ENCODE measurements at places on chromosomes 12 and 14.

DNA sequence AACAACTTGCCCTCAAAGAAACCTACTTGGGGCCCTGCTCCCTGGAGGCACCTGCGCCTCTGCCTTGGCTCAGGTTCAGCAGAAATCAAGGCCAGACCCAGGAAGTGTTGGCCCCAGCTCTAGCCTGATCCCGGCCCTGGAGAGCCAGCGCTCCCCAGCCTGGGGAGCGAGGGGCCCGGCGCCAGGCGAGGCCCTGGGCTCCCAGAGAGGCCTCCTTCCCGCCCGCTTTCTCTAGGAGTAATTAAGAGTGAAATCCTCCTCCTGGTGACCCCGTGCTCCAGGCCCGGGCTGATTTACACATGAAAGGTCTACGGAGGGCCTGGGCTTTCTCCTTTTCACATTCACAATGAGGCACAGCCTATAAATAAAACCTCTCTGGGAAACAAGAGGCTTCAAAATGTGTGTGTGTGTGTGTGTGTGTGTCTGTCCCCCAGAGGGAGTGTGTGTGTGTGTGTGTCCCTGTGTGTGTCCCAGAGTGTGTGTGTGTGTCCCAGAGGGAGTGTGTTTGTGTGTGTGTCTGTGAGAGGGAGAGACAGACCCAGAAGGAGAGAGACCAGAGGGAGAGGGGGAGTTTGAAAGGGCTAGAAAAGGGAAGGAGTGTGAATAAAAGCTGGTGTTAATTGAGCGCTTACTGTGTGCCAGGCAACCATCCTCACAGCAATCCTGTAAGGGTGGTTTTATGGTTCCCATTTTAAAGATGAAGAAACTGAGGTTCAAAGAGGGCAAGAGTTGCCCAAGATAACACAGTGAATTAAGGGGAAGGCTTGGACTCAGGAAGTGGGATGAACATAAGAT, 23.8 kb upstream of the COX6A1 start:
- no peak for DNase-seq

DNA sequence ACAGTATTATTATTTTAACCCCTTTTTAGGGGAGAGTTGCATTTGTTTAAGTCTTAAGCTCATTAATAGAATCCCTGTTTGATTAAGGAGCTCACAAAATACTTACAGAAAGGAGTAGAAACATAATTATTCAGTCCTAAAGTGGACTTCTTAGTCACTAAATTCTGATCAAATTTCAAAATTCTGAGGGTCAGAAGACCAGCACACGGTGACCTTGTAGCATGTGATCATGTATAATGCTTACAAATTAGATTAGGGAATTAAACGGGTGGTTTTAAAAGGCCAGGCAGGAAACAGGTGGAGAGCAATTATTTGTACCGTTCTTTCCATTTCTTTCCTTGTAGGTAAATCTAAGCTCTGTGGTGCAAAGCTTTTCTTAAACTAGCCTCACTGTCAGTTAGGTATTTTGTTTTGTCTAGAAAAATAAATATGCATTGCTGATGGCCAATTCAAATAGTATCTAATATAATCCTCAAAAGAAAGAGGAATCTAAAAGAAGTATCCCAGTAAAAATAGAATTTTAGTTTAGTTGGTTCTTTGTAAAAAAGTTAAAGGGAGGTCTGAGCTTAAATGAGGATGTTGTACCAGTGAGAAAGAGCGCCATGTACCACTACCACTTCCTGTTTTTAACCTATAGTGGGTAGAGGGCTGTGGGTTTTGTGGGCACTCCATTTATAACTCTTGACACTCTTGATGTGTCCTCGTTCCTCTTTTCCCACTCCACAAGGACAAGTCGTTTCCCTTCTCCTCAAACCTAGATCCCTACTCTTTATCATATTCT, 51.1 kb downstream of the SLC38A1 start:
- no peak for DNase-seq

- DNase-seq: no peak
Observed at GRCh38 chr14:76834241-76834661, 8.0 kb downstream of the LRRC74A start.

GRCh38 chr14:73743431-73743931, 29.3 kb upstream of the PNMA1 start:
- no peak for DNase-seq

GRCh38 chr12:28795311-28795710, 353.8 kb upstream of the FAR2 start:
- no peak for DNase-seq

DNA sequence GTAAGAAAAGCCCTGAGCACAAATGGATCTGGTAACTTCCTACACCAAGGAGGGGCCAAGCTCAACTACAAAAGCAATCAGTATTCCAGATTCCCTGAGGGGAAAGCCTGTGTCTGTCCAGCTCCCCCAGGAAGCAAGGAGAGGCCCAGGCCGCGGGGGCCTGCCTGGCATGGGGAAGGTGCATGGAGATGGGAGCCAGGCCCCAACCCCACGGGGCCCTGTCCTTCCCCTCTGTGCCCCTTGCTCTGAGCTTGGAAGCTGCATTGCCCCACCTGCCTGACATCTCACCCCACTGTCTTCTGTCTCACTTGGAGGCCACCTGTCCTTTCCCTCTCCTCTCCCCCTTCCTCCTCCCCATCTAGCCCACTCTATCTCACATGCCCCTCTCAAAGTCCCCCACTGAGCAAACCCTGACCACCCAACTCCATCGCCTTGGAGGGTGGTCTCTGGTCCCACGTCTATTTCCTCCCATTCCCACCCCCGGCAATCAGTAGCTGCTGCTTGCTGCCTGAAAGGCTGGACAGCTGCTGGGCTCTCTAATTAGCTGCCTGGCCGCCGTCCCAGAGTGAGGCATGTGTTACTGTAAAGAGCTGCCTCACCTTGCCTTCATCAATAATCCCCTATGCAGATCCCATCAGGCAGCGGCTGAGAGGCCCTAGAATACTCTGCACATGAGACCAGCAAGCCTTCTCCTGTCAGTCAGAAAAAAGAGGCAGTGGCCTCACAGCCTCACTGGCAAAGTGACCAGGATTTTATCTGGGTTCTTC, 3.4 kb upstream of the TMEM229B start:
- peak; percentile 94 for DNase-seq

DNA sequence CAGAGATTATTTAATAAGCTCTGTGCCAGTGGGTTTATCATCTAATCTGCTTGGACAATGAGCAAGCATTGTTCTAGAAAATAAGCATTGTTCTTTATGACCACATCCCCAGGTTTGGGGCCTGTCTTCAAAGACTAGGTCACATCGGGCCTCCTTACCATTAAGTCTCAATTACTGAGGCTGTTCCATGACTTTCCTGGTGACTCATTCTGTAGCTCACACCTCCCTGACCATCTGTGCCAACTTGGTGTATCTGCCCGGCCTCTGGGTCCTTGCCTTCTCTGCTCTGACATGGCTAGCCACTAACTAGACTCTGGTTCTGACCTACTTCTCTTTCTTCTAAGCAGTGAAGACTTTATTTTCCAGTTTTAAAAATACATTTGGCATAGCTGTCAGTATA, 44.4 kb upstream of the PLEKHA5 start:
- DNase-seq: no peak

DNA sequence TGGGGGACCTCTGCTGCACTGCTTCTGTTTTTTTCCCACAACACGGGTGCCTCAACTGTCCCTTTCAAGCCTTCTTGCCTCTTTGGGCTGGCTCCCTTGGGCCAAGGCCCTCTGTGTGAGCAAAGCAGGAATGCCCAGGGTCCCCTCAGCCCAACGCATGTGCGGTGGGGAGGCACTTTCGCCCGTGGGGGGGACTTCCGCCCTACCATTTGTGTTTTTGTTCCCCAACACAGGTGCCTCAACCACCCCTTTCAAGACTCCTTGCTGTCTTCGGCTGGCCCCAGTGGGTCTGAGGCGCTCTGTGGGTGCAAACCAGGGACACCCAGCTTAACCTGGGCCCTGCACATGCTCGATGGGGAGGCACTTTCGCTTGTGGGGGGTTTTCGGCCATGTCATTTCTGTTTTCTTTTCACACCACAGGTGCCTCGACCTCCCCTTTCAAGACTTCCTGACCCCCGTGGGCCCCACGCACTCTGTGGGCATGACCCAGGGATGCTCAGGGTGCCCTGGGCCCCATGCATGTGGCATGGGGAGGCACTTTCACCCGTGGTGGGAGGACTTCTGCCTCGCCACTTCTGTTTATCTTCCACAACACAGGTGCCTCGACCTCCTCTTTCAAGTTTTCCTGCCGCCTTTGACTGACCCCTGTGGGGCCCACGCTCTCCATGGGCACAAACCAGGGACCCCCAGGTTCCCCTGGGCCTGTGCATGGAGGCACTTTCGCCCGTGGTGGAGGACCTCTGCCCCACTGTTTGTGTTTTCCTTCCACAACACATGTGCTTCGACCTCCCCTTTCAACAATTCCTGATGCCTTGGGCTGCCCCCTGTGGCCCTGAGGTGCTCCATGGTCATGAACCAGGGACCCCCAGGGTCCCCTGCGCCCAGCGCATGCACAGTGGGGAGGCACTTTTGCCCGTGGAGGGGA, 365.7 kb downstream of the ALG10 start:
- DNase-seq: no peak

GRCh38 chr12:87804386-87804785, 224.8 kb downstream of the C12orf50 start:
- peak; percentile 38 for DNase-seq

GRCh38 chr14:21185491-21185890, 29.6 kb upstream of the OR5AU1 start:
- DNase-seq: no peak

- DNase-seq: peak; percentile 94
Observed at GRCh38 chr12:109820816-109821381, 12.3 kb downstream of the TRPV4 start.

GRCh38 chr12:91889910-91890309, 255.7 kb downstream of the BTG1 start:
- DNase-seq: no peak

- no peak for DNase-seq
Observed at GRCh38 chr12:130524759-130525158, 187.1 kb downstream of the PIWIL1 start.

GRCh38 chr12:106275458-106275857, 27.1 kb upstream of the TCP11L2 start:
- no peak for DNase-seq

- no peak for DNase-seq
Observed at GRCh38 chr12:28698553-28698952, 450.5 kb upstream of the FAR2 start.

DNA sequence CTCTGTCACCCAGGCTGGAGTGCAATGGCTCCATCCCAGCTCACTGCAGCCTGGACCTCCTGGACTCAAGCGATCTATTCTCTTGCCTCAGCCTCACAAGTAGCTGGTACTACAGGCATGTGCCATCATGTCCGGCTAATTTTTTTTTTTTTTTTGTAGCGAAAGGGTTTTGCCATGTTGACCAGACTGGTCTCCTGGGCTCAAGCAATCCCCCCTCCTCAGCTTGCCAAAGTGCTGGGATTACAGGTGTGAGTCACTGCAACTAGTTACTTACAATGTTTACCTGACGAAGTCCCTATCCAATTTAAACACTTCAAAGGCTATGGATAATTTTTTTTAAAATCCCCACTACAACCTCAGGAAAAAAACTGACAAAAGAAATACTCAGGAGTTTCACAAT, 1.8 kb downstream of the KRR1 start:
- no peak for DNase-seq

DNA sequence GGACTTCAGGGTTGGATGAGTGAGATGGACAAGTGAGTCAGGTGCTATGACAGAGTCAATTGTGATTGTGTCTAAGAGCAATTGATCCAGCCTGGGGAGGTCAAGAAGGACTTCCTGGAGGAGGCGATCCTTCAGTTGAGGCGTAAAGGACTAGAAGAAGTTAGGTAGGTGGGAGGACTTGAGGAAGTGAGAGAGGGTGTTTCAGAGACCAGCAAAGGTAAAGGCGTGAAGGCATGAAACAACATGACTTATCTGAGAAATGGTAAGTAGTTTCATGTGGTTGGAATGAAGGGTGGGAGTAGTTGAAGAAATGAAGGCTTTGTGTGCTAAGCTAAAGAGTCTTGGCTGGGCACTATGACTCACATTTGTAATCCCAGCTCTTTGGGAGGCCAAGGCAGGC, 48.9 kb upstream of the PPP1CC start:
- DNase-seq: no peak

DNA sequence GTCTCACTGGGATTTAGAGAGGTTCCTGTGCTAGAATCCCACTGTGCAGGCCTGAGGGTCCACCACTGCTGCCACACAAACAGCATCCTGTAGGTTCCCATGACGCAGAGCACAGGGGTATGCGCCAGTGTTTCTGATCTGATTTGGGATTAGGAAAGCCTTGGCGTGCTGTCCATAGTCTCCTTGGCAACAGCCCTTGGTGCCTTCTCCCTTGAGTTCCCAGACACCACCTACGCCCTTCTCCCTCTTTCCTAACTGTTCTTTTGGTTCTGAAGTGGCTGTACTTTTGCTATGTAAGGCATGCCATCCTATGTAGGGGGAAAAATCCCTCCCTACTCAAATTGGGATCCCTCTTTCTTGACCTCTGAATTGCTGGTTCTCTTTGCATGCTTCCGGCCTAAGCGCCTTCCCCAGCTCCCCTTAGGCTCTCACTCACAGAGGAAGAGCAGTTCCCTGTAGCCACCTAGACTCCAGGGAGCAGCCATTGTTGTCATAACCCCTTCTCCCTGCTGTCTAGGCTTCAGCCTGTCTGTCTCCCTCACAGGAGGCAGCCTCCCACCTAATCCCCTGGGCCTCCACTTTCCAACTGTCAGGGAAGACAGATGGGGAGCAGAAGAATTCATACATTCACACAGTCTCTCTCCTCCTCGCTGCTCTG, 14.8 kb upstream of the RIC8B start:
- no peak for DNase-seq

- DNase-seq: no peak
Observed at GRCh38 chr12:106195621-106196027, 52.2 kb downstream of the CKAP4 start.

DNA sequence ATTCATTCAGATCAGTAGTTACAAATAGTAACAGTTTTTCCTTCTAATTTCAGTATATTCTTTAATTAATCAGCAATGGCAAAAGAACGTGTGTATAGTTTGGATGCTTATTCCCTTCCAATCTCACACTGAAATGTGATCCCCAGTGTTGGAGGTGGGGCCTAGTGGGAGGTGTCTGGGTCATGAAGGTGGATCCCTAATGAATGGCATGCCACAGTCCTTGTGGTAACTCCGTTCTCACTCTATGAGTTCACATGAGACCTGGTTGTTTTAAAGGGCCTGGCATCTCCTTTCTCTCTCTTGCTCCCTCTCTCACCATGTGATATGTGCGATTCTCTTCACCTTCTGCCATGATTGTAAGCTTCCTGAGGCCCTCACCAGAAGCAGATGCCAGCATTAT, 18.9 kb upstream of the SYNDIG1L start:
- DNase-seq: no peak
